NCI-H2081 (cell line): ENCODE measurements at places on chromosomes 2 and 18.

GRCh38 chr2:172280571-172281361 lies 146.6 kb upstream of the ITGA6 start:
- DNase-seq = peak; percentile 68

GRCh38 chr2:47227532-47228279 lies 72.6 kb upstream of the STPG4 start:
- no peak for DNase-seq

DNA sequence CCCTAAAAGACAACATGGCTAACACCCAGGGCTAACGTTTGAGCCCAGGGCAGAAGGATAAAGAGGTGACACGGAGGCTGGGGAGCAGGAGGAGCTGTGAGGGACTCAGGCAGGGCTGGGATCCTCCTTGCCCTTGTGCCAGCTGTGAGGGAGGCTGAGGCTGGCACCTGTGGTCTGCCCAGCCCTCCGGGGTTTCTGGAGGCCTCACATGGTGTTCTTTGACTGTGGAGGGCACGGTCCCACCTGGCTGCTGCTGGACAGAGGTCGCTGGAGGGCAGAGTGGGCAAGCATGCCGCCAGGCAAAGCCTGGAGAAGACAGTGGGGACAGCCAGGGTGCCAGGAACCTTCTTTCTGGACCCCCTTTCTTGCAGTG lies 26.8 kb upstream of the CNNM3 start:
- DNase-seq = no peak

- DNase-seq = peak; percentile 2
Measured at GRCh38 chr2:189347540-189347939, 93.7 kb upstream of the WDR75 start.

GRCh38 chr2:199979832-199980628 lies 24.6 kb downstream of the MAIP1 start:
- DNase-seq = peak; percentile 67
